ENCODE measurements at places on chromosomes 7 and 10. TPM values are rescaled to one million over a fixed set of nuclear protein-coding genes. Genes with fewer than 3 reads are reported as not detected.

Gene DGKB
- 18.5 TPM for total RNA-seq

Gene NXPH1
- not detected for total RNA-seq

Gene HACD1
- 51.9 TPM for total RNA-seq

Gene DEPP1
- 413 TPM for total RNA-seq

Gene BLOC1S2
- 14.6 TPM for total RNA-seq

- H3K4me3 ChIP-seq, result no peak overlapping the region
- H3K27ac ChIP-seq, result no peak overlapping the region
- DNase-seq, result no peak
- H3K36me3 ChIP-seq, result no peaks in the 10 kb centered on the region
Measured at GRCh38 chr7:12694817-12695216, 7.4 kb downstream of the ARL4A start.

DNA sequence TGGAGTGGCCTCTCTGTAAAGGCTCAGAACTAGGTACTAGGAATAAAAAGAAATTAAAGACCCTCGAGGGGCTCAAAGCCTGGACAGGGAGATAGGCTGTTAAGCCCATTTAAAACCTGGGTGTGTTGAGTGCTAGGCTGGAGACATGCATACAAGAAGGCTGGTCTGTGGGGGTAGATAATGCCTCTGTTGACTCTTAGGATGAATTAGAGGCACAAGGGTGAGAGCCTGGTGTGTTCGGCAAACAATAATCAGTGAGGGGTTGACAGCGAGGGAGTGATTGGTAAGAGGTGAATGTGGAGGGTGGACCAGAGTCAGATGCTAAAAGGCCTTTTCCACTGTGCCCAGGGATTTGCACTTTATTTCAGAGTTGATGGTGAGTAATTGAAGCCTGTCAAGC, 12.7 kb downstream of the GSTO2 start:
- H3K27me3 ChIP-seq, result no peaks in the 10 kb centered on the region
- no peak overlapping the region for H3K27ac ChIP-seq

- no peak overlapping the region for H3K27ac ChIP-seq
- peaks cover 28% of the 10 kb centered on the region for H3K4me1 ChIP-seq
- DNase-seq, result no peak
- no peak overlapping the region for H3K4me3 ChIP-seq
Measured at GRCh38 chr10:3892440-3893425, 107.7 kb upstream of the KLF6 start.

GRCh38 chr7:44415047-44415446, 75.4 kb downstream of the NUDCD3 start:
- no peak overlapping the region for H3K27ac ChIP-seq
- H3K27me3 ChIP-seq, result no peaks in the 10 kb centered on the region
- H3K4me1 ChIP-seq, result no peaks in the 10 kb centered on the region
- no peak overlapping the region for H3K4me3 ChIP-seq
- peaks cover 14% of the 10 kb centered on the region for H3K36me3 ChIP-seq
- no peak for DNase-seq
